Fibroblast of skin of abdomen (primary cell): ENCODE measurements at places on chromosomes 5 and 9.
A peak's percentile ranks its signal among the peaks of the same experiment; 100 is the strongest.

GRCh38 chr9:136705564-136705963, 6.8 kb upstream of the DIPK1B start:
- DNase-seq, result no peak

GRCh38 chr5:173568128-173568527, 48.3 kb downstream of the BOD1 start:
- DNase-seq, result no peak

DNA sequence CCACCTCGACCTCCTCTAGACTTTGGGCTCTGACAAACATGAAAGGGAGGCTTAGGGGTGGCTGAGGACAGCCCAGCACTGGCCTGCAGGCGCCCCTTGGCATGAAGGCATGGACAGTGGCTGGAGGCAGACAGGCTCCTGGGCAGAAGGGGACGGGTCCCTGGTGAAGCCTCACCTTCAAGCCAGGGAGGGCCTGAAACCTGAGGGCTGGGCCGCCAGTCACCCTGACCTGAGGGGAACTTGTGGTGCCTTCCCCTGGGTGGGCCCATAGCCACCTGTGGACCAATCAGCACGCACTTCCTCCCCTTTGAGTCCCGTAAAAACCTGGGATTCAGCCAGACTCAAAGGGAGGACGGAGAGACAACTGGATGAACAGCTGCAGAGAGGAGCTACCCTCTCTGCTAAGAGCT, 90.4 kb upstream of the PUM3 start:
- DNase-seq, result no peak

DNA sequence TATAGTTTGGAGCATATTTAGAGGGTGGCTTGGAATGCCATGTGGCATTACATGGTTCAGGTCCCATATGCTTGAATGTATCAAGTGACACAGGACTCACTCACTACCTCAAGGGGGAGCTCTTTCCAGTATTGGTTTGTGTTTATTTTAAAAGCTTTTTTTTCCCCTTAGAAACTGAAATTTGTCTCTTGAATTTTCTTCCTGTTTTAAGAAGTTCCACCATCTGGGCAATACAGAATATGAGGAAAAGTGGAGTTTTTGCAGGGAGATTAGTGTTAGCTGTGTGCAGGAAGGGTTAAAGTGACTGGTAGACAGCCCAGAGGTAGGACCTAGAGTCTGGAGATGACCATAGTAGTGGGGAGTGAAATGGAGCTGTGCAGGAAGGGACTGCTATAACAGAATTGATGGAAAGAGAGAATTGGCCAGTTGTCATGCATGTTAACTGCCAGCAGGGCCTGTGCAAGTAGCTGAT, 36.6 kb downstream of the CTNNA1 start:
- peak; percentile 32 for DNase-seq

DNA sequence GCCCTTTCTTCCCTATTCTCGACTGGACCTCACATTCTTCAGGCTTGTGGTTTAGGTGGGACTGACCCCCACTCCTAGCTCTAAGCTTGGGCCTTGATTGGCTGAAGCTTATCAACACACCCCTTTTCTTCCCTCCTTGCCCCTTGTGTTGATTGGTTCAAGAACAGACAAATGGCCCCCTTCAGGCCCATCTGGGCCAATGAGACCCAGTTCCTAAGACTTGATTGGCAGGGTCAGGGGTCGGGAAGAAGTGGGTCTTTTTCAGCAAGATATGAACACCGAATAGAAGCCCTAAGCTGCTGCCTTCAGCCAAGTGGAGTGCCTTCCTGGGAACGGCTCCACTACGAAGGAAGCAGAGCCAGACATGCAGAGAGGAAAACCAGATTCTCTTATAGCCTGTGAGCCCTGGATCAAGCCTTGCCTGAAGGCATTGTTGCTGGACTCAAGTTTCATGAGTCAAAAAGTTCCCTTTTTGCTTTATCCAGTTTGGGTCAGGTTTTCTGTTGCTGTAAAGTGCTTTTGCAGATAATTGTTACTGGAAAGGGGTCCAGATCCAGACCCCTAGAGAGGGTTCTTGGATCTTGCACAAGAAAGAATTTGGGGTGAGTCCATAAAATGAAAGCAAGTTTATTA, 22.4 kb upstream of the NCS1 start:
- DNase-seq, result no peak

DNA sequence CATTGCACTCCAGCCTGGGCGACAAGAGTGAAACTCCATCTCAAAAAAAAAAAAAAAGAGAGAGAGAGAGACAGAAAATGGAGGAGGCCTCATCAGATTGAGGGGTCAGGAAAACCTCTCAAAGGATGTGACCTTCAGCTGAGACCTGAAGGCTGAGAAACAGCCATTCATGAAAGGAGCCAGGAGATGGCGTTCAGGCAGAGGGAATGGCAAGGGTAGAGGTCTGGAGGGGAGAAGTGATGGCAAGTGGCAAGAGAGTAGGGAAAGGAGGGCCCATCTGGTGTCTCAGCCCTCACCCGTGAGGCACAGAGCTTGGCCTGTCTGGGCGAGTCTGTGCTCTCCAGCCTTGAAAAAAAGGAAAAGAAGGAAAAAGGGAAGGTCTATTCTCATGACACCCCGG, 17.0 kb downstream of the CAMK2A start:
- peak; percentile 60 for DNase-seq

DNA sequence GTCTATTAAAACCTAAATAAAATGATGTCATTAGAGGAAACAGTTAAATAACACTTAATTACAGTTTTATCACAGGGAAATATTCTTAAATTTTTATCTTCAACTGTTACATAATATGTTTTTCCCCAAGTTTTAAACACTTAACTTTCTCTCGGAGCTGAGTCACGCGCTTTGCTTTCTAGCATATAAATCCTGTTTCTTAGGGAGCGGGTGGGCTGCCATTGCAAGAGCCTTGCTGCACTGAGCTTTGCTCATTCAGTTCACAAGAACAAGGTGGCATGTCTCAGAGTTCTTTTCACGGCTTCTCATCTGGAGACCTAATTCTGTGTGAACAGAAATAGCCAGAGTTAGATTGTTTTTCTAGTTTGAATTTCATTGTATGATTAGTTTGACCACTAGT, 166.1 kb downstream of the ZSWIM6 start:
- no peak for DNase-seq

- no peak for DNase-seq
Observed at GRCh38 chr9:90855208-90855902, 53.7 kb downstream of the SYK start.

DNA sequence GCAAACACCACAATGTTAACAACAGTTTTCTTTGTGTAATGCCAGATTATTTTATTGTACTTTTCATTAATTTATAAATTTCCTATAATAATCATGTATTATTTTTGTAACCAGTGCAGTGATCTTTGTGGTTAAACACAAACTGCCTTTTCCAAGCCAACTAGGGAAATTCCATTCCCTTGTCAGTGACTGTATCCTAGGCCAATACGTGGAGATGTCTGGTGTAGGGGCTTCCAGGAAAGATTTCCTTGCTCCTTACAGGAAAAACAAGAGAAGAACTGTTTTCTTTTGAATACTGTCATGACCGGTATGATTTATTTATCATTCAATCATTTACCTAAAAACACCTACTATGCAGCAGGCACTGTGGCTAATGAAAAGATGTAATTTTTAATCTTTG, 31.4 kb downstream of the FANCC start:
- peak; percentile 8 for DNase-seq

- peak; percentile 21 for DNase-seq
Observed at GRCh38 chr9:34988218-34989002, 1.1 kb upstream of the DNAJB5 start.

DNA sequence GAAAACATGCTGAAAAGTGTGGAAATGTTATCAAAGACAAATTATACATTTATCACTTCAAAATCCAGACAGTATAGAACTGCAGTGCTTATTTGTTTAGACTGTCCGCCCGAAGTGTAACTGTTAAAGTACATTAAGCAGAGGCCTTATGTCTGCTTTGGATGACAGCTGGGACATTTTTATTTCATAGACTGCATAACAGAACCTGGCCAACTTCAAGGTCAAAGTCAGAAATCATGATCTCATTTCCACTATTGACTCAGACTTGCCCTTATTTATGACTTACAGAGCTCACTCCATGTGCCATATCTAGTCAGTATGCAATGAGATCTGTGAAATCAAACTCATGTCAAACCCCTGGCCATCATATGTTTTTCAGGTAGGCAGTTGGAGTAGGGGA, 87.7 kb downstream of the RAB3C start:
- DNase-seq, result no peak

GRCh38 chr5:39106322-39106721, 32.1 kb upstream of the RICTOR start:
- DNase-seq, result peak; percentile 3

- no peak for DNase-seq
Observed at GRCh38 chr5:124231230-124231629, 515.2 kb downstream of the ZNF608 start.

DNA sequence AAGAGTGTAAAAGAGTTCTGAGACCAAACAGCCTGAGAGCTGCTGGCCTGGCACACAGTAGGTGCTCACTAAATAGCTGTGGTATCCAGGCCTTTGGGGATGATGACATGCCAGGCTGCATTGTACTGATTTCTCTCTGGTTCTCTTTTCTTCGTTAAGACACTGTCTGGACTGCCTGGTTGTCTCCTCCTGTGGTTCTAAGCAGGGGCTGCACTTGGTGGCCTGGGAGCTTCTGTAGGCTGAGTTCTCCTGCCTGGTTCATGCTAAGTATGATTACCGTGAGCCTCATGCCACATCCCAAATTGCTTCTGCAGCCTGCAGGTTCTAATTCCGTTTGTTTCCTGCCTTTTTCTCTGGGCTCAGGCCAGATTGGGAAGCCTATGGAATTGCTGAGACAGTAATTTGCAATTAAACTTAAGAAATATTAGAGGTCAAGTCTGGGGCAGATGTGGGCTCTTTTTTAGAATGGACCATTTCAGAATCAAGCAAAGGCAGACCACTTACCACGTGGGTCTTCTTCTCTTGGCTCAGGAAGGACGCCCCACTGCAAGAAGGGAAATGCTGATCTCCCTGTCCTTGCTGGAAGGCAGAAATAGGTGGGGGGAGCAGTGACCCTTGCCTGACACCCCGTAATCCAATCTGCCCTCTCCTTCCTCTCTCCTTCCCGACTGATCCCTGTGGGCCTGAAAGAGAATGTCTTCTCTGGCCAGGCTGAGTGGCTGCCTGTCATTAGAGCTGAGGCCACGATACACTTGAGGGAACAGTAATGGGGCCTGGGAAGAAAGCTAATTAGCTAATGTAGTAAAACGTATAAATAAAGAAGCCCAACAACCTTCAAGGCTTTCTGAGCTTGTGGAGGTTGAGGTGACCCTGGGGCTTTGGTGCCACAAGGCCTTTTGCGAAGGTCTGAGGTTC, 21.9 kb upstream of the BOD1 start:
- DNase-seq, result no peak

DNA sequence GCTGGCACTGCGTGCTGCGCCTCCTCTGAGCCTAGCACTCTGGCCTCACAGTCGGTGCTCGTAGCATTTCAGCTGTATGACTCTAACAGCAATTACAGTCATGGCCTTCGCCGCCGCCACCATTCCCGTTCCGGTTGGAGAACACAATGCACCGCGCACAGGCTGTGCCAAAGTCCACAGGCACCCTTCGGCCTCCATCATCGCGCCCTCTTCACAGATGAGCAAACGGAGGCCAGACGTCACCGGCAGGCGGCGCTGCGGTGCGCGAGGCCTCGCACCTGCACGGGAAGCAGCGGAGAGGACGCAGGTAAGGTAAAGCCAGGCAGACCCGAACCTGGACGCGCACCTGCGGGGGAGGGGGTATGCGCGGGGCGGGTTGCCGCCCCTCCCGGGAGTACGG, 128.9 kb downstream of the BARX1 start:
- DNase-seq, result no peak

- DNase-seq, result peak; percentile 48
Observed at GRCh38 chr5:153658606-153659005, 168.1 kb downstream of the GRIA1 start.

GRCh38 chr5:34038390-34038789, 4.6 kb downstream of the C1QTNF3 start:
- peak; percentile 33 for DNase-seq

DNA sequence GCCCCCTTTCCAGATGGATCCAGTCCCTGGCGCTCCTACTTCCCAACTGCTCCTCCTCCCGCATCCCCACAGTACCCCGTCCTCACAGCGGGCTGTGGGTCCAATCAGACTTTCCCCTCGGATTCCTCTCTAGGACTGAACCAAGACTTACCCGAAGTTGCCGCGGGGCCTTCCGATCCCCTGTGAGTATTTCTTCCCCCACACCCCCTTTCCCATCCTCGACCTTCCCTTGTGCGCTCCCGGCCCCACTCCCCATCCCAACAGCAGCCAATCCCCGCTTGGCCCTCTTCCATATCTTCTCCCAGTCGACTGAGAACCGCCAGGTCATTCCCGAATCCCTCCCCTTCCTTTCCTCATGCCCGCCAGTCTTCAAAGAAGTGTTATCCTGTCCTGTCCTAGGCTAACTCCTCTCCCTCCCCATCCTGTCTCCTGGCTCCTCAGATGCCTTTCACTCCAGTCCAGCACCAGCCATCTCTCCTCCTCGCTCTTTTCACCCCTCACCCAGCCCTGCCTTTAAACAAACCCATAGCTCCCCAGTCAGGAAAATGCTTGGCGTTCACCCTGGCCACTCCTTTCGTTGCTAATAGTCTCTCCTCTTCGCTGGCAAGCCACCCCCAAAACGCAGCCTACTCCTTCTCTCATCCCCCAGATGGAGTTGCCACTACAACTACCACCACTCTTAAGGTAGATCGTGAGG, 646 bp downstream of the SWI5 start:
- DNase-seq, result peak; percentile 37

GRCh38 chr5:65213921-65214525, 267.7 kb downstream of the ADAMTS6 start:
- no peak for DNase-seq

- DNase-seq, result peak; percentile 85
Observed at GRCh38 chr9:18857769-18858168, 175.2 kb downstream of the SAXO1 start.
